Epithelial cell of esophagus (primary cell): ENCODE measurements at places on chromosomes 5 and 9.

DNA sequence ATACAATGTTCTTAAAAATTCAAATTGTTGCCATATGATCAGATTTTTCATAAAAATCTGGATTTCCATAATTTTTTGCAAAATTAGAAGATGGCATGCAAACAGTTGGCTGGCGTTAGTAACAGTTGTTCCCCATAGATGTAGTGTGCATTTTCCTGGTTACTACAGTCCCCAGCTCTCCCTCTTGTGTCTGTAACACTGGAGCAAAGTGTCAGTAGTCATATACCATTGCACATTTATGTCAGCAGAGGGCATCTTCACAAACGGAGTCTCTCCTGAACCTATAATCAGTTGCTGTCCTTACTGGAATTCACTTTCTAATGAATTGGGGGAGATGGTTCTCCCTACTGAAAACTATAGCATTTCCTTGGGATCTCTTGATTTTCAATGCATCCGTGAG, 44.7 kb upstream of the DMAC1 start:
- peak; percentile 41 for DNase-seq

GRCh38 chr5:76974785-76975184, 21.9 kb downstream of the CRHBP start:
- DNase-seq, result no peak

DNA sequence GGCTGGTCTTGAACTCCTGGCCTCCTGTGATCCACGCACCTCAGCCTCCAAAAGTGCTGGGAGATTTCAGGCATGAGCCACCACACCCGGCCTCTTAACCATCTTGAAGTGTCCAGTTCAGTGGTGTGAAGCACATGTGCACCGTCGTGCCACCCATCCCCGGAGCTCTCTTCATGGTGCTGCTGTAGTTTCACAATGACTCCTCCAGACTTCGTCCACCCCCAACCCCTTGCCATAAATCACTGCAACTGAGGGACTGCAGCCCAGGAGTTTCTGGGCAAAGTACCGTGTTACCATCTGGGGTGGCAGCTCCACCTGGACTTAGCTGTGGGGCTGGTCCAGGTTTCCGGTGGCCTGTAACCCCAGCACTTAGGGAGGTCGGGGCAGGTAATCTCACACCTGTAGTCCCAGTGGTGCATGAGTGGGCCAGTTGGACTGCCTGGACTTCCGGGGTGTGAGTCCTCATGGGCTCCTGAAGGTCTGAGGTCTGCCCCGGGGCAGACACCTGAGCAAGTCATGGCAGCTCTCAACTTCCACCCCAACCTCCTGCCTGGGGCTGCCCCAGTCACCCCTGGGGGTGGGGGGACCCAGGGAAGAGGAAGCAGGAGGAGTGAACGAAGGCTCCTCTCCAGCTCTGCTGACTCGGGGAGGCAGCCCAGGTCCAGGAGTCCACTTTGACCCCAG, 6.6 kb upstream of the N4BP3 start:
- peak; percentile 52 for DNase-seq

DNA sequence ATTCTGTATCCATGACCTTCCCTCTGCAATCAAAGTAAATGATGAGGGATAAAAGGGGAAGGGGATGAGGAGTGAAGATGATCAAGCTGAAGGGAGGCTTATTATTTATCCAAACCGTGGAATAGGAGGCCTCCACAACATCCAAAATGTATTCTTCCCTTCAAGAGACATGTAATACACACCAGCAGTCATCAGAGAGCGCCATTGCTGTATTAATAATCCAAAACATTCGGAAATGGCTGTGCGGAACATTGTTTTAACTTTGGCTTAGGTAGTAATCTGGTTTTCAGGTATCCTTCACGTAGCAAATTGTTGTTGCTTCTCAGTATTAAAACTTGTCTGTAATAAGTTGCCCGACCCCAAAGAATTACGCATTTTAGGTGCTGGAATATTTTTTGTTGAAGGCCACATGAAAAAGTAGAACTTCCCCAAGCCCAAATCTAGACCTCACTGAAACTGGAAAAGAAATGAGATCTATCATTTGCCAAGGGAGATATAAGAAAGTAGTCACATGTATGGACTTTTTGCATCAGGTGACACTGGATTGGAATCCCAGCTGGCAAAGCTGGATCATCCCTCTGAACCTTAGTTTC, 2.6 kb upstream of the BOD1 start:
- peak; percentile 69 for DNase-seq

DNA sequence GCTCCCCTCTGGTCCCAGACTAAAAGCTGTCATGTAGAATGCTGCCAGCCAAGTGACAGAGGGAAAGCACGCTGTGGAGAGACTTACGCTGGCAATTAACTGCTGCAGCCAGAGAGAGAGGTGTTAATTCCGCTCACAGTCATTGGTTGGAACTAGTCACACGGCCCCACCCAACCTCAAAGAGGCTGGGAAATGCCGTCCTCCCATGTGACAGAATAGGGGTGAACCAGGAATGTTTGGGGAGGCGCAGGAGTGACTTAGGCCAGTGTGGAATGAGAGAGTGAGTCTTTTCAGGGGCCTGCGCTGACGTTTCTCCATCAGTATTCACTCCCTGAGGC, 87.6 kb downstream of the AMBP start:
- no peak for DNase-seq

DNA sequence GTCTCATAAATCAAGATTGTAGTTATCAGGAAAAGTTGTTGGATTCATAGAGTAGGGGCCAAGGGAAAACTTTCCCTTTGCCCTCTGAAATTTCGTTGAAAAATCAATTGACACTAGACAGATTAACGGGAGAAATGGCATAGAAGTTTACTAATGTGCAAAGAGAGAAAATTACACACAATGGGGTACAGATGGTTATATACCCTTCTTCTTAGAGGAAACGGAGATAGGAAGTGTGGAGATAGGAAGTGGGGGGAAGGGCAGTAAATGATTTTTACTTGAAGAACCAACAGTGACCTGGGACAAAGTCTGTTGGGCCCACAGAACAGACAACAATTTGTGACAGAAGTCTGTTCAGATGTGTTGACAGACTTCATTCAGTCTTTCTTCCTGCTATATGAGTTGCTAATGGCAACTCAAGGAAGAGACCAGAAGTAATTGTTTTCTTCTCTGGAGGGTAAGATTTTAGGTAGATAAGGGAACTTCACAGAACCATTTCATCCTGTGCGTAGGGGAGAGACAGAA, 177.9 kb downstream of the C9orf152 start:
- DNase-seq, result no peak

DNA sequence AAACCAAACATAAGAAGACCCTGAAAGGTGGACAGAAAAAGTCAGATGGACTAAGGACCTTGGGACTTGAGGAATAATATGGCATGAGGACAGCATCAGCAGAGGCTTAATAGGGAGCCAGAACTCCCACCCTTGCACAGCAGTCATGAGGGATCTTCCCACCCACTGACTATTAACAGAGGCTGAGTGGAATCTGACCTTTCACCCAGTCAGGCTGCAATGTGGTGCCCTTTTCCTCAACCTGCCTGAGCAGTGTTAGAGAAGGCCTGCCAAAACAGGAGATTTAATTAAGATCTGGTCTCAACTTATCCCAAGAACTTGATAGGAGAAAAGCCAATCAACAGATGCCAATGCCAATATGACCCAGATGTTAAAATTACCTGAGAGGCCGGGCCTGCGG, 481.9 kb downstream of the KDM4C start:
- no peak for DNase-seq

DNA sequence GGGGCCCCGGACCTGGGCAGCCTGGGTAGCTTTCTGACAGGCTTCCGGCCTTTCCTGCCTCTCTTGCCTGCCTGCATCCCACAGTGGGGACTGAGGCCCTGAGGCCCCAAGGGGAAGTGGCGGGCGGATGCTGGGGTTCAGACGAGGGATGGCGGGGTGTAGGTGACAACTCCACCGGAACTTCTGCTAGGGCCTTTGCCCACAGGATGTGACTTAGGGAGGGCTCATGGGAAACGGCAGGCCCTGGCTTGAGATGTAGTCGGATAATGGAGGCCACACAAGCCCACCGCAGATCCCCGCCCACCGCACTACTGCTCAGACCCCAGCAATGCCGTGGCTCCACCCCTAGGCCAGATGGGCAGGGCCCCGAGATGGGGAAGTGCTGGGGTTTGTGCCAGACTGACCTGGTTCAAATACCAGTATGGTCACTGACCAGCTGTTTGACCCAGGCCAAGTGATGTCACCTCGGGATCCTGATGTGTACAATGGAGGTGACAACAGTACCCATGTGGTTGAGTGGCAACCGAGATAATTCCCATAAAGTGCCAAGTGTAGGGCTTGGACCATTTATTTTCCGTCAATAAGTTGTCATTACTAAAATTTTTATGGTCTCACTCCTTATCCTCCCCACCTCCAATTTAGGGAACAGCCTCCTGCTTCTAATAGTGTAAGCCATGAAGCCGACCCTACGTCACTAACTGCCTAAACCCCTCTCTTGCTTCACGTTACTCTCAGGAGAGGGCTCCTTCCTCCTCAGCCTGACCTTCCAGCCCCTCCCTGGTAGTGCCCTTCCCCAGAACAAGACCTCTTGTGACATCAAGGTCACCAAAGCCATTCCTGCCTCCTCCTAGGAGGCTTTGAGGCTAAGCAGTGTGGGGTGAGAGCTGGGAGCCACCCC, 2.5 kb upstream of the CDK9 start:
- no peak for DNase-seq

DNA sequence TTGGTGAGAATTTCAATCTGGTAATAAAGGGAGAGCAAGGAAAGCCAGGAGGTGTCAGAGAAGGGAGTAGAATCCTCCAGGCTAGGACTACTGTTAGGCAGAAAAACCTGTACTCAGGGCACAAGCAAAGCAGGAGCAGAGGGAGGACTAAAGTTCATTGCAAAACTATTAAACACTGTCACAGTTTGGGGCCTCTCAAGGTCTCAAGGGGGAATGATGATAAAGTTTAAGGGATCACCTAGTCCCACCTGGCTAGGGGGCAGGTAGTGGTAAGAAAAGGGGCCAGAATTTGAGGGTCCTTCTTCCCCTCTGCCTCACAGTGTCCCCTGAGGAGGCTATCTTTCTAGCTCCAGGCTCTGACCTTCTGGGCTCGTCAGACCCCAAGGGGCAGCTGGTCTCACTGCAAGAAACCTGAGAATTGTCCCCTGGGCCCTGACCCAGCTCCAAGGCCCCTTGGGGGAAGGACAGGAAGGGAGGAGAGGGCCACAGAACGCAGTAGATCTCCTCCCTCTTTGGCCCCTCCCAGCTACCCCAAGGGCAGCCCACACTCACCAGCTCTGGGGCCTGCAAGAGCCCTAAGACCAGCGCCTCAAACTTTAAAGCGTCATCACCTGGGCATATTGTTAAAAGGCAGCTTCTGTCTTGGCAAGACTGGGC, 974 bp downstream of the CCDC69 start:
- peak; percentile 26 for DNase-seq

DNA sequence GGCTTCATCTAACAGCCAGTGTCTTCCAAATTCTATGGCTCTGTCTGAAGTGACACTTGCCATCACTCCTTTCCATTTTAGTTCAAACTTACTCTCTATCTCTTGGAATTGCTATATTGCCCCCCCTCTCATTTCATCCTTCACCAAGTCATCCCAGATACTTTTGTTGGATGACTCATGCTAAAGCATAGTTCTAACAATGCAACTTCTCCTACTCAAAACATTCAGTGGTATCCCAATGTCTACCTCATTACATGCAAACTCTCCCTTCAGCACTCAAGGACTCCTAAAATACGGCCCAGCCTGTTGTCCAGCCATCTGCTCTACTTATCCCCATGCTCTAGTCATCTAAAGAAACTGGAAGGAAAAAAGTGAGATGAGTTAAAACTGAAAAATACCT, 171.6 kb downstream of the RASEF start:
- peak; percentile 5 for DNase-seq

- DNase-seq, result peak; percentile 83
Observed at GRCh38 chr9:33813712-33814641, 3.0 kb upstream of the UBE2R2 start.

- no peak for DNase-seq
Observed at GRCh38 chr9:131270171-131271015, 5.9 kb downstream of the FAM78A start.

DNA sequence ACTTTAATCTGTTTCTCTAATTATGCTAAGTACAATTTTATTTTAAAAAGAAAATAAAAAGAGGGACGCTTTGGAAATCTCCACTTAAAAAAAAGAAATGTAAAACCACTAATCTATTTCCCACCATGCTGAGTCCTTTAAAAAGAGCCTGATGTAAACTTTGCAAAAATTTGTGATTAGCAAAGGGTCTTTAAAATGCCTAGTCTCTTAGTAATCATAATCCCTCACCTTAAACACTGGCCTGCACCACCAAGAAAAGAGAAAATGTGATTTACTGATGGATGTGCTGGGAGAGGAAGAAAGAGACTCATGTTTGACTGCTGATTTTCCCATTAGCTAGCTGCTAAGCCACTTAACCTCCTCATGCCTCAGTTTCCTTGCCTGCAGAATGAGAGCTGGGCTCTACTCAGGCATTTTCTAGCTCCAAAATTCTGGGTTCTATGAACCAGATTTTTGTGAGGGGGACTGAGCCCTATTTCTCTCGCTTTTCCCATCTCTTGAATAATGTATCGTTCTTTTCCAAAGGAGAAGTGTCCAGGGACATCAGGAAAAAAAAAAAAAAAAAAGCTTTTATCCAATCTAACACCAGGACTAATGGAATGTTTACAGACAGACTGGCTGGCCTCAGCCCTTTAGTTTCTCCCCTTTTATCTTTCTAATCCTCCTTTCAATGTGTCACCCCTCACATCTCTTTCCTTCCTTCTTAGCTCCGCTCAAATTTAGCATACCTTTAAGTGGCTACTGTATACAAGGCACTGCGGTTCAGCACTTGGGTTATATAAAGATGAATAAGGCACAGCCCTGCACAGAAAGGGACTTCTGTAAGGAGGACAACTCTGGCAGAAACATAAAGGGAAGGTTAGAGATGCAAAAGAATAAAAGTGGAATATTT, 312.4 kb downstream of the ARL15 start:
- no peak for DNase-seq

- DNase-seq, result no peak
Observed at GRCh38 chr5:178547753-178548415, 42.3 kb downstream of the COL23A1 start.

GRCh38 chr5:53834500-53834899, 274.1 kb downstream of the NDUFS4 start:
- DNase-seq, result no peak

DNA sequence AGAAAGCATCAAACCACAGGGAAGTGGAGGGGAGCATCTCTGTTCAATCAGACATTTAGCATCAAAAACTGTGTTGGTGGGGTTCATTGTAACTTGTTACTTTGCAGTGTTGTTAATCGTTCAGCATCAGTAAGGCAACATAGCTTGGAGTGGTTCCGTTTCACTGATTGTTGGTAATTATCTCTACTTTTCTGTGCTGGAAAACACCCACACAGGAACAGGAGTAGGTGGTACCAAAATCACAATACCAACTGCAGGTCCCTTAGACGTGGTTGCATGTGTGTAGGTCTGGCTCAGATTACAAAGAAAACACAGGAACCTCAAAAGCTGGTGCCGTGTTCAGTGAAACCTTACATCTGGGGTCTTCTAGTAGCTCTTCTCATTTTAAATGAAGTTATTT, 146.8 kb downstream of the RNF180 start:
- no peak for DNase-seq

GRCh38 chr9:9585920-9586319, 1026.9 kb downstream of the PTPRD start:
- no peak for DNase-seq

GRCh38 chr9:4861736-4862451, 69.2 kb downstream of the RCL1 start:
- DNase-seq, result peak; percentile 41

- DNase-seq, result peak; percentile 42
Observed at GRCh38 chr5:115806986-115807653, 9.3 kb downstream of the CDO1 start.
